ENCODE measurements at places on chromosomes 3 and 15.

DNA sequence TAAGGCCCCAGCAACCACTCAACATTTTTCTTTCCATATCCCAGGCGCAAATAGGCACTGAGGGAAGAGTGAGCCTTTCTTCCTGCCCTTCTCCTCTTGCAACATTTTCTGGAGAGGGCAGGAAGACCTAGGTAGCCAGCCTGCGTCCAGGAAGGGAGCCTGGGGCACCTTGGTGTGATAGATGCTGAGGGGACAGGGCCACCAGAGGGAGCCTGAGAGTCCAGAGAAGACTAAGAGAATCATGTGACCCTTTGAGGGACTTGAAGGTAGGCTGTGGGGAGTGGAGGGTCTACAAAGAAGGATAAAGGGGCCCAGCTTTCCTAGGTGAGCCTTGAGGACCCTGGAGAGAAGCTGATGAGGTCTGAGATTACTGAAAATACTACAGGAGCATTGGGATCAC, 346.6 kb downstream of the CNTN6 start:
- no peak for DNase-seq

GRCh38 chr3:151918253-151919029, 45.0 kb downstream of the SUCNR1 start:
- DNase-seq = no peak

- no peak for DNase-seq
Measured at GRCh38 chr15:20344601-20345400, 196.8 kb downstream of the GOLGA6L6 start.

GRCh38 chr3:59438492-59438891, 388.7 kb upstream of the CFAP20DC start:
- no peak for DNase-seq

DNA sequence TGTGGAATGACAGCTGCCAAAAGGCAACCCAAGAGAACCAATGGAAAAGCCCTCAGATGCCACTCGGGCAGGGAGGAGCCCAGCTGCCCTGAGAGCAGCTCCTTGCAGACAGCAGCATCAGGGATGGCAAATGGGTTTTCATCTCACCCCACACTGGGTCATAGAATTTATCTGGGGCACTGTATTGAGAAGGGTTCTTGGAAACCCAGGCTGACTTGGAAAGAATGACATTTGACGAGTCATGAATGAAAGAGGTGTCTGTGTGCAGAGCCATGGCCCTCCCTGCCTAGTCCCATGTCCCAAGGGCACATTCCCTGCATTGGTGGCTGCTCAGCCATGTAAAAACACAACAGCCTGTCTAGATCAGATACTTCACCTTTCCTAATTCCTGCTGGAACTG, 157.9 kb upstream of the BHLHE40 start:
- no peak for DNase-seq

DNA sequence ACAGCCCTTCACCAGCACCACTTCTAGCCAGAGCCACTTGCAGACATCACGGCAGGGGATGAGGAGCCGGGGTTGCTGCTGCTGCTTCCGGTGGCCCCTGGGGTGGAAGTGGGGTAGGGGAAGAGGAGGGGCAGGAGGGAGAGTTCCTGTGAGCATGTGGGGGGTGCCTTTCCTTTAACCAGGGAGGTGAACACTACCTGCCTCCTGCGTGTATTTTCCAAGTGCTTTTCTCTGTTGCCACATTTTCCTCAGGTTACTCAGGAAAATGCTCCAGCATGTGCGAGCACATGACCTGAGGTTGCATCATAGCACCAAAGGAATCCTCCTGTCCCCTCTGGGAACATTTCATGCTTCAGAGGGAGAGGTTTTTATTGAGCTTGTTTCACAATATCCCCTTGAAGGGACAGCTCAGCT, 12.2 kb upstream of the SACM1L start:
- no peak for DNase-seq

GRCh38 chr15:74396445-74397238, 29.2 kb upstream of the CYP11A1 start:
- DNase-seq = no peak

DNA sequence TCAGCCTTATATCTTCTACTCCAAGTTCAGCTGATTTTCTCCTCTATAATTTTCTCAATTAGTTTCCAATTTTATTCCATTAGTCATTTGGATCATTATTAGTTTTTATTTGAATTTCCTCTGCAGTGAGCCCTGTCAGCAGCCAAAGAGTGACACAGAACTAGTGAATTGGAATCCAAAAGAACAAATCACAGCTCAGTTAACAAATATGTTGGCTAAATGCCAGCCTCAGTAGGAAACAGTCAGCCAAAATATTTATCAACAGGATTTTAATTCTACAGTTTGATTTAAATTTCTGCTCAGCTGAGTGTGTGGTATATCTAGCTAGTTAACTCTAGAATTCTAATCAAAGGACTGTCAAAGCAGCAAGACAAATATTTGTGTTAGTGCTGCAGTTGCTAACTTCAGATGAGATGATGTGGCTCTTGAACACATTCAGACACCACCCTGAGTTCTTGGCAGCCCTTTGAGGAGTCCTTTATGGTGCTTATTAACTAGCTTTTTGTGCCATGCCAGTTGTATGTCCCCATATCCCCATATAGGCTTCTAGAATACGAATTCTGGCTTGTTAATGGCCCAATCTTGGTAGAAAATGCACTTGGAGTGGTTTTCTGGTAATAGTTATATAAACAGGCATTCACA, 194.5 kb downstream of the CPNE4 start:
- no peak for DNase-seq

DNA sequence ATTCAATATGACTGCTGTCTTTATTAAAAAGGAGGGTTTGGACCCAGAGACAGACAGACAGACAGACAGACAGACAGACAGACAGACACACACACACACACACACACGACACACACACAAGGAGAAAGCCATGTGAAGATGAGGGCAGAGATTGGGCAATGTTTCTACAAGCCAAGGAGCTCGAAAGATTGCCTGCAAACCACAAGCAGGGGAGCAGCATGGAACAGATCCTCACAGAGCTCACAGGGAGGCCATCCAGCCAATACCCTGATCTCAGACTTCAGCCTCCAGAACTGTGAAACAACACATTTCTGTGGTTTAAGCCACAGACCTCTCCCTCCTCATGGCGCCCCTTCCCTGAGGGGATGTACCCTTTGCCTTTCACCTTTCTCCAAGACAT, 35.8 kb upstream of the ABHD2 start:
- DNase-seq = no peak

DNA sequence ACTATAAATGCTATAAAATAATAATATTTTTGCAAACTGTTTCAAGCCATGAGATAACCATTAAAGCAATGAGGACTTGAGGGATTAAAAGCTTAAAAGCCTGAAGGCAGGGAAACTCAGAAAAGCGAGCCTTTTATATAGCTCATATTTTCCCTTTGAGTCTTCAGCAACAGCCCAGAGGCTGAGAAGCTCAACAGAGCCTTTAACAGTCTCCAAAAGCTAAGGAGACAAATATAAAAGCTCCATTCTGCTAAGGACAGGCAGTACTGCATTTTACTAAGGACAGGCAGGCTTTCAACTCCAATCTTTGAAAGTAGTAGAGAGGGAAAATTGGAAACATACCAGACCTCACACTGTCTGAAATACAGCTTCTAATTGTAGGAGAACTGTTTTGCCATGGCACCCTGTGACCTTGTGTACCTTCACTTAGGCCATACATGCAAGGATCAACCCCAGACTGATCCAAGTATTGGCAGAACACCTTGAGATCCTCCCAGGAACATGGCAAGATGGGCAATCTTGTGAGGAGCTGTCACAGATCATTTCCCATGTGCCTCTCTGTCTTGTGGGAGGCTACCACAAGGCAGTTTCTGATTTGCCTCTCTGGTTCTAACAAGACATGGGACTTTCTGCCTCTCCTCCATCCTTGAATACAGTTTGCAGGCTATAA, 53.1 kb upstream of the ARNT2 start:
- DNase-seq = no peak
